ENCODE measurements at places on chromosomes 2 and 18. TPM values are rescaled to one million over a fixed set of nuclear protein-coding genes. Genes with fewer than 3 reads are reported as not detected.

CCBE1 gene
- not detected for total RNA-seq

- peaks cover 9% of the 10 kb centered on the region for H3K4me1 ChIP-seq
- DNase-seq = no peak
- no peak overlapping the region for H3K4me3 ChIP-seq
- H3K36me3 ChIP-seq = no peaks in the 10 kb centered on the region
- H3K27me3 ChIP-seq = peaks cover 10% of the 10 kb centered on the region
These were observed 47.5 kb downstream of the RAB31 start for GRCh38 chr18:9755615-9756014.

DNA sequence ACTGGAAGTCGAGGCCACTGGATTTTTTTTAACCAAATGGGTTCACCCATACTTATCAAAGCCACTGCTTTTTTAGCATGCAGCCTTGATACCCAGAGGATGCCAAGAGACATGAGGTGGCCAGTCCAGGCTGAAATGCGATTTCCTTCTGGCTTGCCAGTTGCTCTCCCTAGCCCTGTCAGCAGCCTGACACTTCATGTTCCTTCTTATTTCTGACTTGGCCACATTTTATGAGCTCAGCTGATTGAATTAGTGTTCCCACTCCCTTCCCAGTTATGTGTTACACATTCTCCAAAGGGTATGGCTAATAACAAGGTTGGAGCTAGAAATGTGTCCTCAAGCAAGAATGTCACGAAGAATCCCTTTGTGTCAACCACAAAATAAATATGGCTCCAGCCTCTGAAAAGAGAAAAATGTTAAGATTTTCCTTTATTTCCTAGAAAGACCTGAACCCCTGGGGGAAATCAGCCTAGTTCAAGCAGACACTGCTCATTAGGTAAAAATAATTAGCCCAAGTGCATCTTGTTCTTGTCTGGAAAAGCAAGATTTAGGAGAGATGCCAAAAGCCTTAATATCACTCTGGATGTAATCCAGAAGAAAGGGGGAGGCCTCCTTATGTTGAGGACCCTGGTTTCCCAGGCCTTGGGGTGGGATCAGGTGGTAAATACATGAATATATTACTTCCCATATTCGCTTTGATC lies 121.7 kb upstream of the TACR1 start:
- DNase-seq = no peak
- no peaks in the 10 kb centered on the region for H3K36me3 ChIP-seq
- no peaks in the 10 kb centered on the region for H3K27me3 ChIP-seq
- H3K4me1 ChIP-seq = no peaks in the 10 kb centered on the region
- no peak overlapping the region for H3K27ac ChIP-seq

DNA sequence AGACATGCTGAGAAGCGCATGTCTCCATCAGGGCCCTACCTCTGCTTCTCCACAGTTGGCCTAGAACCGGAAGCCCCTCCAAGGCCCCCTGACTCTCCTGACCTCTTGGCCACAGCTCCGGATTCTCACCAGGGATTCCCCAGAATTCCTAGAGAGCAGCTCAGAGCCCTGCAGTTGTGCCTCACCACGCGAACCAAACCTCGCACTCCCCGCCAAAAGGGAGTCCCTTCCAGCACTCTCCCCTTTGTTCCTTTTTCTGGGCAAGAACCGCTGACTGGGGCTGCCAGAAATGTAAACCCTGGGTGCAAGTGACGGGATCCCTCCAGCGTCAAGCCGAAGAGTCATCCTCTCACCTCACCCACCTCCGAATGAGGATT lies 36.7 kb downstream of the AFF3 start:
- DNase-seq = no peak
- no peaks in the 10 kb centered on the region for H3K36me3 ChIP-seq
- peaks cover 5% of the 10 kb centered on the region for H3K4me1 ChIP-seq
- peak overlapping the region; percentile 77 for H3K4me3 ChIP-seq
- no peak overlapping the region for H3K27ac ChIP-seq

Measured in activated T-helper 2 cell treated with anti-CD3 and anti-CD28 coated beads, Interferon-gamma antibody, Interleukin-2, Interleukin-4, amounts not matched to agents 10 μg/mL and 5 μg/mL and 100 μg/mL, durations not matched to agents 14 hours and 24 hours and 36 hours (primary cell).